ENCODE measurements at places on chromosomes 4 and X. TPM values are rescaled to one million over a fixed set of nuclear protein-coding genes. Genes with fewer than 3 reads are reported as not detected.

DNA sequence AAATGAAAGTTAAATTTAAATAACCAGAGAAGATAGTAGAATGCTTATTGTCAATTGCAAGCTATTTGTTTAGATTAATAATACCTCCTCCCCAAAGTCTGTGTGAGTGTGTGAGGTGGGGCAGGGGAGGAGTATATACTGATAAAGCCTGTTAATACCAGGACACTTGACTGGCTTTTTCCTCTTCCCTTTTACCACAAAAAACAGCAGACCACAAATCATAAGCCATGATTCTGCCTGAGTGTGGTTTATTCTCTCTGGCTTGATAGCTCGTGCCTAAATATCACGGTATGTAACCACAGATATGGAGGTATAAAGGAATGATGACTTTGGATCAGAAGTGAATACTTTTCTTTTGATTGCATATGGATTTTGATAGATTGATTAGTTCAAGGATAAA lies 21.9 kb upstream of the SCRG1 start:
- no peak for DNase-seq

- no peak for DNase-seq
Observed at GRCh38 chr4:93317057-93317456, 511.5 kb upstream of the ATOH1 start.

GRCh38 chrX:44873415-44874276 lies 658 bp downstream of the KDM6A start:
- peak; percentile 63 for DNase-seq

DNA sequence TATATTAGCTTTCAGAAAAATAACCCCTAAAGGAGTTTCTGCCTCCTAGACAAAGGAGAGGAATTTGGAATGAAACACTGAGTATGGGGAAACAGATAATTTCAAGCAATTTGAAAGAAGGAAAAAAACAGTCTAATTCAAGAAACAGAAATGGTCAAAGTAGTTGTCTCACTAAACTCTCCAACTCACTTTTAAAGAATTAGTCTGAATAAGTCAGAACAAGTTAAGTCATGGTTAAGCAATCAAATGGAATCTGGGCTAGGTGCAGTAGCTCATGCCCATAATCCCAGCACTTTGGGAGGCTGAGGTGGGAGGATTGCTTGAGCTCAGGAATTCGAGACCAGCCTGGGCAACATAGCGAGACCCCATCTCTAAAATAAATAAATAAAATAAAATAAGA lies 95.7 kb upstream of the GRIA3 start:
- DNase-seq: no peak

Gene GRID2
- total RNA-seq: 1.6 TPM

DNA sequence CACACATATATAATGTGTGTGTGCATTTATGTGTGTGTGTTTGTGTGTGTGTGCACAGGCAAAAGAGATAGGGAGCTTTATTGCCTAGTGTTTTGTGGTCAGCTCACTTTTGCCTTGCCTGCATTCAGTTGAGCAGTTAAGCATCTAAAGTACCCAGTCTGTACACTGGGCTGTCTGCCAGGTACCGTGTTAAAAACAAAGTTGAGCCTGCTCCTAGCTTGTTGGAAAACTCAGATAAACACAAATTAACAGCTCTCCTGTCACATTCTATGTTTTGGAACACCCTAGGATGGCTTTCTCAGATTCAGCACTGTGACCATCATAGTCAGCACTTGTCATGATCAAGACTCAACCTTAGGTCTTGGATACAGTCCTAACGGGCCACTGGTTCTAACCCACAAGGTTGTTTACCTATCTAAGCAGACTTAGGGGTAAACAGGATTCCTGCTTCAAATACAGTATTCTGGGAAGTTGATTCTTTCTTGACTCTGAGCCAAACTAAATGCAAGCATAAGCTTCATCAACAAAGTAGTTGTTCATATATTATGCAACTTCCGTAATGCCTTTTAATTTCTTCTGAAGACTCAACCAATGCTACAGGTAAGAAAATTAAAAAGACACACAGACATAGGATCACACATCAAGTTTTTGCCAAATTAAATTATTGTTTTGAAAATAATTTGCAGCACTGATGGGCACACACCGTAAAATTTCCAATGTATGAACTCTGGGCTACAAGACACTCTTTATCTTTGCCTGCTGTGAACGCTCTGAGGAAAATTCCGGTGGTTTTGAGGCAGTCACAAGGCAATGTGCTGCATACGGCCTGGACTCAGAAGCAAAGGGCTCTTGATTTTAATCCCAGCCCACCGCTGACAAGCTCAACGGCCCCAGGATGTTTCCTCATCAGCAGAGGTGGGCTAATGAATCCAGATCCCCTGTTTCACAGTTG lies 11.3 kb upstream of the CD99 start:
- peak; percentile 55 for DNase-seq

DNA sequence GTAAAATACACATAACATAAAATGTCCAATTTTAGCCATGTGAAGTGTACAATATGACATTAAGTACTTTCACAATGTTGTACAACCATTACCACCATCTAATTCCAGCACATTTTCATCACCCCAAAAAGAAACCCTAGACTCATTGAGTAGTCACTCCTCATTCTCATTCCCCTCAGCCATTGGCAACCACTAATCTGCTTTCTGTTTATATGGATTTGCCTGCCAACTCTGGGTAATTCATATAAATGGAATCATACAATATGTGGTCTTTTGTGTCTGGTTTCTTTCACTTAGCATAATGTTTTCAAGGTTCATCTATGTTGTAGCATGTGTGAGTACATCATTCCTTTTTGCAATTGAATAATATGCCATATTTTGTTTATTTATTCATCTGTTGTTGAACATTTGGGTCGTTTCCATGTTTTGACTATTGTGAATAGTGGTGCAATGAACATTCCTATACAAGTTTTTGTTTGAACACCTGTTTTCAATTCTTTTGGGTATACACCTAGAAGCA lies 43.0 kb downstream of the EIF2S3 start:
- DNase-seq: peak; percentile 57

- DNase-seq: no peak
Observed at GRCh38 chrX:153495903-153496589, 1.3 kb downstream of the BGN start.

GRCh38 chr4:85423431-85423830 lies 51.5 kb upstream of the ARHGAP24 start:
- peak; percentile 33 for DNase-seq

Gene STOX2
- total RNA-seq: 37.6 TPM

All from tongue (tissue), 3 donors.